ENCODE measurements at places on chromosomes 16 and 17.

- DNase-seq, result no peak
These were observed 32.4 kb downstream of the PIK3R6 start for GRCh38 chr17:8835106-8835505.

DNA sequence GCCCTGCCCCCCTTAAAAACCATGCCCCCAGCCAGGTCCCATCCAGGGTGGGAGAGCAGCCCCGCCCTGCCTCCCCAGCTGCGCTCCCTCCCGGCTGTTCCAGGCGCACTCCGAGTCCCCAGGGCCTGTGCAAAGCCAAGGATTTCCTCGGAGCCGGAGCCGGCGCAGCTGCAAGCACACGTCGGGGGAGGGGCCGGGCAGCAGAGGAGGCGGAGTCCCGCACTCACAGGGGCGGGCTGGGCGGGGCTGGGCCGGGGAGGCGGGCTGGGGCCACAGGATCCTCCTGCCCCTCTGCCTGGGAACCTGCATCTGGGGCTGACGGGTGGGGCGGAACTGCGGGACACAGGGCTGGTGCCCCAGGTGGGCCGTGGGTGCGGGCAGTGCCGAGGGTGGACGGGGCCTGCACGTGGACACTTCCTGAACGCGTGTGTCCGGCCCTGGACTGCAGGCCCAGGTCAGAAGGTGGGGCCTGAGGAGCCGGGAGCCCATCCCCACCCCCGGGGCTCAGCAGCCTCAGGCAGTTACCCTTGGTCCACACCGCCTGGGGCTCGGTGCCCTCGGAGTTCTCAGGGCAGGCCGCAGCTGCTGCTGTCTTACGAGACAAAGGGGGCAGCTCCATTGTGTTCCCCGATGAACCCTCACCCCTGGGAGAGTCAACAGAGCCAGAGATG lies 24.0 kb upstream of the SSTR5 start:
- DNase-seq, result peak; percentile 35

DNA sequence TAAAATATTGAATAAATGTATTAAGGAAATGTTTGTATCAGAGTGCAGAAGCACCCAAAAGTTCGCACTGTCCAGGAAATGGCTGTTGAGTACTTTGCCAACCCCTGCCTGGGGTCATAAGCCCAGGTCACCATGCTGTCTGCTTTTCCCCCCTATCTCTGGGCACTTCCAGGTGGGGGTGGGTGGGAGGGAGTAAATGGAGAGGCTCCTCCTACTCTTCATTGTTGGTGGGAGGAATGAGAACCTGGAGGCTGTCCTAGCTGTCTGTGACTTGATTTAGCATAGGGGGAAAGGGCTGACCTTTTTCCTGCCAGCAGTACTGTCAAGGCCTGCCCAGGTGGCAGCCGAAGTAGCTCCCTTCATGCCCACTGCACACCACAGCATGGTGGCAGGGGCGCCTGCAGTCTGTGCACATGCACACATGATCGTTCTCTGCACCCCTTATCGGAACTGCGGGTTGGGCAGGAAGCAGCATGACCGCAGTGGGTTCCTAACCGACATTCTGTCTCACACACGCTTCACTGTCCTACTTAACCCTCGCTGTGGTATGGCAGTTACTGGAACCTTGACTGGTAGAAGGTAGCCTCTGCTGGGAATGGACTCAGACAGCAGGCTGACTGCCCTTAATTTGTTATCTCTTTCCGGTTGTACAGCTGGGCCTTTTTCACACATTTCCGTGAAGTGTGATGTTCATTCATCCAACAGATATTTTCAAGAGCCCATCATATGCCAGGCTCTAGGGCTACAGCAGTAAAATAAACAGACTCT lies 41.5 kb downstream of the LDHD start:
- DNase-seq, result no peak

- DNase-seq, result no peak
These were observed 54.7 kb downstream of the CBFA2T3 start for GRCh38 chr16:88922114-88922825.

DNA sequence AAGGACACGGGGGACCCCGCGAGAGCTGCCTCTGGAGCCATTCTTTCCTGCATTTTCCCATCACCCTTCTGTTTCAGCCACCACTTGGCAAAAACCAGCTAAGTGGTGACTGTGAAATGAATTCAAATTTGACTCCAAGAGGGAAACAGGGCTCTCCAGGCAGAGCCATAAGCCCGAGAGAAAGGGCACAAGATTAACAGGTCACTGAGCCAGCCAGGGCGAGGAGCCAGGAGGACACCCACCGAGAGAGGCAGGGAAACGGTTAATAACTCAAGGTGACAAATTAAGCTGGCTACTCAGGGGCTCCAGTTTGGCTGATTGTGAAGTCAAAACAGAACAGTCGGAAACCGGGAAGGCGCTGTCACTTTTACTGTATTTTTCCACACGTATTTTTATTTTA lies 67.8 kb upstream of the SOX9 start:
- no peak for DNase-seq

Measured in COLO829 (cell line).